ENCODE measurements at places on chromosomes 13 and 19.

GRCh38 chr19:4088975-4089374 lies 22.3 kb upstream of the ZBTB7A start:
- DNase-seq = no peak

GRCh38 chr13:48505597-48506091 lies 27.2 kb downstream of the RCBTB2 start:
- DNase-seq = no peak

DNA sequence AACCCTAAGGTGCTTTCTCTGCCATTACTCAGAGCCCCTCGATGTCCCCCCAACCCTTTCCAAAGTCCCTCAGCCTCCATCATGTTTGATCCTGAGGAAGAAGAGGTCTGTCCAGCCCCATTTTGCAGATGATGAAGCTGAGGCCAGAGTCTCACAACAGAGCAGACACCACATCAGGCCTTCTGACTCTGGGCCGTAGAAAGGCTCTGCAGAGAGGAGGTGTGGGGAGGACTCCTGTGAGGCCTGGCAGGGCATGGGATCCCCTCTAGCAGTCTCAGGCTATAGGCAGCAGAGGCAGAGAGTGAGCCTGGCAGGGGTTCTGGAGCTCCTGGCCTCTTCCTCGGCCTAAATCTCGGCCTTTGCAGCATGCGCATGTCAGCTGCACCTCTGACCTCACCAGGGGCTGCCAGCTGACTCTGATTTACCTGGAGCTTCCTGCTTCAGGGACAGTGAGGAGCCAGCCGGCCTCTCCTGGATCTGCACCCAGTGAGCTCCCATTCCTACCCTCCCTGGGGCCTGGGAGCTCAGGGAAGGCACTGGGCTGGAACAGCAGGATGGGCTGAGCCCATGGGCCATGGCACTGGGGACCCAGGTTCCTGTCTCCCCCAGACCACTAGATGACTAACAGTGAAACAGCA lies 41.7 kb upstream of the VSTM2B start:
- DNase-seq = no peak

DNA sequence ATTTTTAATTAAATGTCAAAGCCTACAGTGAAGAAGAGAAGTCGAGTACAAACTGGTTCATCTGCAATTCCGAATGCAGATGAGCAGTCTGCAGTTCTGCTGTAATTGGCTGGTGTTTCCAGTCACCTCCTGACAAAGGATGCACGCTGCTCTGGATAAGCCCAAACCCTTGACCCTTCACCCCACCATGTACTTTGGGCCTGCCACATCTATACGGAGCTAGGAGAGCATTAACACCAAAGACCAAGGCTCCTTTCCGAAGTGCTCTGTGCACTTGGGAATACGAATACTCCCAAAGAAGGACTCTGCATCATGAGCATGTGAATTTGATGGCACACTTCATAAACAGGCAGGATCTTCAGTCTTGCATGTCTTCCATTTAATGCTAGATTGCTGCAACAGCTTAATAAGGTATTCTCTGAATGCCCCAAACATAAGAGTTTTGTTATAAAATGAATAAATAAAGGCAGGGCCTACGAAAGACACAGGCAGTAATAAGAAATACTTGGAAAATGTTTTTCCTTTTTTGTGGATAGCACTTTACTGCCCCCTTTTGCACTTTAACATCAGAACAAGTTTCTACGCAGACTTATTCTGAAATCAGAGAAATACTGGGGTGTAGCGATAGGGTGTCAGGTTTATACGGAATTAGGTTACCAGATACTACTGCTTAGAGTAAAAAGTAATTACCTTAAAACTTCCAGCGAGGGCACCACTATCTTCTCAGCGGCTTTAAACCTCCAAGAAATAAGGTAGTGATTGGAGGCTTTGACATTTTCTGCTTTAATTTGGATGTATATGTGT lies 15.0 kb downstream of the EFNB2 start:
- DNase-seq = no peak

- no peak for DNase-seq
Measured at GRCh38 chr13:99391781-99392469, 84.7 kb upstream of the GPR183 start.

DNA sequence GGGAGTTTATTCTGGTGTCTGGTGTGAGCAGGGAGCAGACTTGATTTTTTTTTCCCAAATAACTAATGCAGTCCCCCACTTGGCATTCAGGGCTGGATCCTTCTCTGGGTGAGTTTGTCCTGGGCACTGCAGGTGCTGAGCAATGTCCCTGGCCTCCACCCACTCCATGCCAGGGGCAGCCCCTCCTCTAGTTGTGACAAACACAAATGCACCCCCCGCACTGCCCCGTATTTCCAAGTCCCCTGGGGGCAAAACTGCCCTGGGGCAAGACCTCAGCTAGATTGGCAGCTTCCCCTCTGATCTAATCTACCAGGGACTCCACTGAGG lies 6.4 kb downstream of the MOB3A start:
- no peak for DNase-seq

- DNase-seq = no peak
Measured at GRCh38 chr19:14473073-14473977, 1.8 kb downstream of the PTGER1 start.

DNA sequence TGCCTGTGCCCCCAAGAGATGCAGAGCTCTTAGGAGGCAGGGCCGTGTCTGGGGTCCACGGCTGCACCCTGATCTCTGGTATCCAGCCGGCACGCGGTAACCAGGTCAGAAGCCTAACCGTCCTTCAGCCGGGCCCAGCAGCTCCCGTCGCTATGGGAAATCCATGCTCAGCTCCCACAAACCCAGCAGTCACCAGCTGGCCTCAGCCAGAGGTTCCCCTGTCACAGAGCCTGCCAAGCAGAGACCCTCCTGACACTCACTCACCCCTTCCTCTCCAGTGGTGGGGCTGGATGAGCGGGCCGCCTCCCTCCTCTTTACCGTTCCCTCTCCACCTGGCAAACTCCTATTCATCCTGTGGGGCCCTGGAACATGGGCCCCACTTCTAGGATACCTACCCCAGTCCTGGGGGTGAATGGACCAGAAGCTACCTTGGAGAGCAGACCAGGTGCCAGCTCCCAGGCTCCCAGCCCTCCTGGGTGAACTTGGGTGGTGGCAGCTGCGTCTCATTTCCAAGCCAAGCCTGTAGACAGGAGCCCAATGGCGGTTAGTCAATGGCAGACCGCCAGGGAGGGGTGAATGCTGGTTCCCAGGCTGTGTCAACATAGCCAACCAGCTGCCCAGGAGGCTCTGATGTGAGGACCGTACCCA lies 21.4 kb upstream of the TCF3 start:
- no peak for DNase-seq

- no peak for DNase-seq
Measured at GRCh38 chr13:112984501-112984900, 15.5 kb downstream of the MCF2L start.

- peak; percentile 73 for DNase-seq
Measured at GRCh38 chr19:19613506-19613905, 5.0 kb downstream of the PBX4 start.

DNA sequence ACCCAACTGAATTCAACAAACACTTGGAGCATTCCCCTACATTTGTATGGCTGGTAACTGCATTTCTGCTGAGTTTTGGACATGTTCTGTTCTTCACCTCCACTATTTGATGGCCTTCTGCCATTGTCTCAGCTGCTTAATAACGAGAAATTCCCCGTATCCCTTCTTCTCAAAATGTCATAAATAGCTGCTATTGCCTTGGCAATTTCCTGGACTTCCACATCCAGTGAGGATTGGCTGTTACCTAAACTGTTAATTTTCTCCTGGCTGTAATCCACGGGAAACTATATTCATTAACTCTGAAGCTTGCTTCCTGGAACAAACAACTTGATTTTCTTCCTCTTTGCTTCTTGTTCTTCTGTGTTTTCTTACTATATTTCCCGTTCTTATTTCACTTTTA lies 69.5 kb upstream of the TDRD3 start:
- no peak for DNase-seq

DNA sequence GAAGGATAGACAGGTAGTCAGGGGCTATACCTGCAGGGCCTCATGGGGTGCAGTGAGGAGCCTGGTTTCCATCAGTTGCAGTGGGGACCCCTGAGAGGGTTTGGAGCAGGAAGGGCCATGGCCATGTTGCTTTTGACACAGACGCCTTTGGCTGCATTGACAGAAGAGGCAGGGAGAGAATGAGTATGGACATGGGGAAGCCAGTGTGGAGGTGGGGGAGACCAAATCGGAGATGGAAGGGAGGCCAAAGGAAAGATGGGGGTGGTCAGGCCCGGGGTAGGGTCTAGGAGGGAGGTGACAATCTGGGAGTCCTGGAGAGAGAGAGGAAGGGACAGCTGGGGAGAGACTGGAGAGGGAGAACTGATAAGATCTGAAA lies 1.3 kb downstream of the HSD11B1L start:
- DNase-seq = no peak

- no peak for DNase-seq
Measured at GRCh38 chr19:51305479-51305878, 6.0 kb upstream of the IGLON5 start.

- DNase-seq = no peak
Measured at GRCh38 chr13:97512732-97513131, 78.8 kb downstream of the RAP2A start.

DNA sequence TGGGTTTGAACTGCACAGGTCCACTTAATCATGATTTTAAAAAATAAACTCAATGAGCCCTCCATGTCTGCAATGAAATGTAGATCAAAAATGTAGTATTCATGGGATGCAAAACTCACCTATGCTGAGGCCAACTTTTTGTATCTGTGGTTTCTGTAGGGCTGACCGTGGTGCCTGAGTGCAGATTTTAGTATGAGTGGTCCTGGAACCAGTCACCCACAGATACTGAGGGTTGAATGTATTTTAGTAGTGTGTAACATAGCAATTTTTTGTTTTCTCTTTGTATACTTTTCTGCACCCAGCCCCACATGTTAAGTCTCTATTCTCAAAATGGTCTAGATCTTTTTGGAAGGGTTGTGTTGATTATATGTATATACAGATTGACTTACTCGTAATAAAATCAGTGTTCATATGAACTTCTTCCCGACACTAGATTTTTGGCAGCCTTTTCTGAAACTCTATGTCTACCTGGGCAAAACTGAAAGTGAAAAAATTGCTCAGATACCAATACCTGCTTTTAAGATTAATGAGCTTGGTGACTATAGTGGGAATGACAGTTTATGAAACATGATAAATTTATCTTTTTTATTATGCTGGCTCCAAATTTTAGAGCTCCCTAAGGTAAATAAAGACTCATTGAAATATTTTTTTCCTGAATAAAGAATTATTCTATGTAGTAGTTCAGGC lies 51.6 kb downstream of the DNAJC15 start:
- no peak for DNase-seq

DNA sequence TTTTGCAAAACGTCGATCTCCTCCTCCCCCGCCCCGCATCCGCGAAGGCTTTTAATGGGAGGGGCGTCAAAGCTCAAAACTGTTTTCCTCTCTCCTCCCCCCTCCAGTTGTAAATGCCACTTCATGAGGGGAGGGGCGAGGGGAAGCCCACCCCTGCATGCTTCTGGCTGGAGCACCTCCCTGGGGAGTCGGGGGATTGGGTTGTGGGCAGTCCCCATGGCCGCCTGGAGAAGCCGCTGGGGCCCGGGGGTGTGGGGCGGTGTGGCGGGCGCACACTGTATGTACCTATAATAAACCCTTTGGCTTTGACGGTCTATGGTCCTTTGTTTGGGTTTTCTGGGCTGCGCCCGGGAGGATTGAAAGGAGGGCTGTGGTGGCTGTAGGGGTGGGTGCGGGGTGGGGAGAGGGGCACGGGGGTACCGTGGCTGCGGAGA lies 505 bp upstream of the SHKBP1 start:
- no peak for DNase-seq

DNA sequence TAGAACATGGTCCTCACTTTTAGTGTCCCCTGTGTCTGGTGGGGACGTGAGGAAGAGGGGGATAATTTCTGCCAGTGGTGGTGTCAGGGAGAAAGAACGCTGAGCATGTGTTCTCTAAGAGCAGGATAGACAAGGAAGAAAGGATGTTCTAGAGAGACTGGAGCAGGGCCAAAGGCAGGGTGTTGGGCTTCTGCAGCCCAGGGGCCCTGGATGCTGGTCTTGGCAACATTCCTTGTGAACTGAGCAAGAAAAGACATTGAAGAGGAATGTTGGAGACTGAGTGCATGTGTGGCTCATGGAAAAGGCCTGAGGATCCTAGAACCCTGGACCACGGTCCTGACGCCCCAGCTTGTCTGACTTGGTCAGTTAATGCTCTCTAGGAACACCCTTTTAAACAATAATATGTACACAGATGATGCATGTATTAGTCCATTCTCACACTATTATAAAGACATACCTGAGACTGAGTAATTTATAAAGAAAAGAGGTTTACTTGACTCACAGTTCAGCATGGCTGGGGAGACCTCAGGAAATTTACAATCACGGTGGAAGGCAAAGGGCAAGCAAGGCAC lies 33.6 kb upstream of the SLC10A2 start:
- no peak for DNase-seq

GRCh38 chr19:45947926-45948325 lies 25.7 kb downstream of the NOVA2 start:
- DNase-seq = no peak

DNA sequence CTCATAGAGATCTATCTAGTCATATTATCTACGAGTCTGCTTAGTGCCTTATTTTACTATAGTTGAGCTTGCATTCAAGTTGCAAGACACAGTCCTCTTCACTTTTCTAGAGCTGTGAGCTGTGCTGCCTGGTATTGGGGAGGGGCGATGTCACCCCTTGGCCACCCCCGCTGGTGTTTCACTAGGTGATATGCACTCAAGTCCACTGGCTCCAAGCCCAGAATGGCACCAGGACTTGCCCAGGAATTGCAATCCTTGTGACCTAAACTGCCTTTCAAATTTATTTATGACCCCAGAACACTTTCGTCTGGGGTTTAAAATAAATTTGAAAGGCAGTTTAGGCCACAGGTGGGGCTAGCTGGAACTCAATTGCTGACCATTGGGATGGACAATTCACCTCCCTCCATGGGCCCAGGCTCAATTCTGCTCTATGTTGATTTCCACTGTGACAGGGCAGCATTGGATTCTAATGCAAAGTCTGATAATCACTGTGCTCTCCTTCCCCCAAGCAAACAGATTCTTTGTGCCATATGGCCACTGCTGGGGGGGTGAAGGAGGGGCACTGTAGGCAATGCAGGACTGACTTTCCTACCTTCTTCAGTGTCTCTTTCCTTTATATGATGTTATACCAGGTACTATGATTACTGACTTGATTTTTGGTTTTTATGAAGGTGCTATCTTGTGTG lies 1244.2 kb upstream of the MIR17HG start:
- DNase-seq = no peak

DNA sequence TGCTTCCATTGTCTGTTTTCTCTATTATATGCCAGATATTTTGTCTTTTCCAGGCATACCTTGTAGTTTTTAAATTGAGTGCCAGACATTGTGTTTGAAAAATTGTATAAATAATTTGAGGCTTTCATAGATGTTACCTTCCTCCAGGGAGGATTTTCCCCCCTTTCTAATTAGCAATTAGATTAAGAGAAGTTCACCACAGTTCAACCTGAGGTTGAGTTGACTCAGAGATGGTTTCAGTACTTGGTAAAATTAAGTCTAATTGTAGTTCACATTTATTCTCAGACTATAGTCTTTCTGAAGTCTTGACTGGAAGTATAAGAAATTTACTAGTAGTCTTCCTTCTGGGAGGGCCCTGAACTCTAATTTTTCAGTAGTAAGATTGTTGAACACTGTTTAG lies 104.1 kb upstream of the SCEL start:
- DNase-seq = no peak

All from RPMI7951 (cell line).